Activated effector memory CD4-positive, alpha-beta T cell treated with anti-CD3 and anti-CD28 coated beads, Interleukin-2, amount 50 U/mL, for 16 hours (primary cell): ENCODE measurements at places on chromosomes 1 and 21.

DNA sequence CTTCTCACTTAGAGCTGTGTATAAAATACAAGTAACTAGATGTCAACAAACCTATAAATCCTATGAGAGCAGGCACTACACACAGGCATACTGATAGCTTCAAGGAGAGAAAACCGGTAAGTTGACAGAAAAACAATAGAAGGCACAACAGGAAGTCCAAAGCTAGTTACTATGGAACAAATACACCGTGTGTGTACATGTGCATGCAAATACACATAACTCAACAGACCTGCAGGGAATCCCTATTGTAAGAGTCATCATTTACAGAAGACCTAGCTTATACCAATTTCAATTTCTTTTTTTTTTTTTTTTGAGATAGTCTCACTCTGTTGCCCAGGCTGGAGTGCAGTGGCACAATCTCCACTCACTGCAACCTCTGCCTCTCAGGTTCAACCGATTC is 26.3 kb downstream of the JAK1 start:
- no peak for DNase-seq

- no peak for DNase-seq
These were observed 43.3 kb upstream of the TSNAX start for GRCh38 chr1:231485029-231485784.

DNA sequence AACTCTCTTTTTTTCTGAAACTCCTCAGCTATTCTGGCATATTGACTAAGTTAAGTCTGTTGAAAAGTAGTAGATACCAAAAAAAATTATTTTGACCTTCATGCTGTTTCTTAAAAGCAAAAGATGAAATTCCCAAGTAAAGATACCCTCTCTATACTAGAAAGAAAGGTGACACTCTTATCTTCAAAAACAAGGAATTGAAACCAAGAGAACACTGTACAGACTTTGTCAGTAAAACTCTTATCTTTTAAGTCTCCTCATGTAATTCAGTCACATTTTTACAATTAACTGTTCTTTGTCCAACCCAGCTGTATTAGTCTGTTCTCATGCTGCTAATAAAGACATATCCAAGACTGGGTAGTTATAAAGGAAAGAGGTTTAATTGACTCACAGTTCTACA is 496.2 kb downstream of the LTN1 start:
- DNase-seq: no peak

DNA sequence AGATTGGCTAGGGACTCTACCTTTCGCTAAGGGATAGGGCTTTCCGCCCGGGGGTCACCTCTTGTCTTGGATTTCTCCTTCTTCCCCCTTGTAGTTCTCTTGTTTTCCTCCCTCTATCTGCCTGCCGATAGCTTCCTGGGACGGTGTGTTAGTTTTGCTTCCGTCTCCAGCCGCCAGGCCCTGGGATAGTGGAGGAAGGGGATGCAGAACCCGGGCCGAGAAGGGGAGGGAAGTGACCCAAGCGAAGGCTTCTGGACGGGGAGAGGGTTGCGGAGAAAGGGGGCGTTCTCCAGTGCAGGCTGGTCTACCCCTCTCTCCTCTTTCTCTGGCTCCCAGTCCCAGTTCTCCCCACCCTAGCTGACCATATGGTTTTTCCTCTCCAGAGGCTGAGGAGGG is 871 bp downstream of the TUFT1 start:
- DNase-seq: no peak

DNA sequence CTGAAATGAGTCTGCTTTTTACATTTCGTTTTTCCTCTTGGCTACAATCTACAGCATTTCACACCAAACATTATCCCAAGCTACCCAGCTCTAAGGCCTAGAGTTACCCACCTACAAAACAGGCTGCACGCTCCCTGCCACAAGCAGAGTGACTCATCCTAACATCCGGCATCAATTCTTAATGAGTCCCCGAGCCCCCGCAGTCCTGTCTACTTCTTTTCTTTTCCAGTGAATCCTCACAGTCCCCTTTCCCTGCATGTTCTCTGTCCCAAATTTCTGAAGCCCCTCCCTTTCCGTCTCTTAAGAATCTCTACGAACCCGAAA is 650 bp downstream of the PCNX2 start:
- DNase-seq: peak; percentile 79

- no peak for DNase-seq
These were observed 4.8 kb upstream of the SELENON start for GRCh38 chr1:25795211-25795610.

GRCh38 chr1:8523666-8524206 is 205.8 kb downstream of the SLC45A1 start:
- no peak for DNase-seq

GRCh38 chr21:38804789-38805327 is 871 bp upstream of the ETS2 start:
- DNase-seq: peak; percentile 78

GRCh38 chr1:201006450-201006849 is 17.1 kb downstream of the KIF21B start:
- no peak for DNase-seq

GRCh38 chr1:232690285-232690935 is 60.5 kb upstream of the SIPA1L2 start:
- no peak for DNase-seq

DNA sequence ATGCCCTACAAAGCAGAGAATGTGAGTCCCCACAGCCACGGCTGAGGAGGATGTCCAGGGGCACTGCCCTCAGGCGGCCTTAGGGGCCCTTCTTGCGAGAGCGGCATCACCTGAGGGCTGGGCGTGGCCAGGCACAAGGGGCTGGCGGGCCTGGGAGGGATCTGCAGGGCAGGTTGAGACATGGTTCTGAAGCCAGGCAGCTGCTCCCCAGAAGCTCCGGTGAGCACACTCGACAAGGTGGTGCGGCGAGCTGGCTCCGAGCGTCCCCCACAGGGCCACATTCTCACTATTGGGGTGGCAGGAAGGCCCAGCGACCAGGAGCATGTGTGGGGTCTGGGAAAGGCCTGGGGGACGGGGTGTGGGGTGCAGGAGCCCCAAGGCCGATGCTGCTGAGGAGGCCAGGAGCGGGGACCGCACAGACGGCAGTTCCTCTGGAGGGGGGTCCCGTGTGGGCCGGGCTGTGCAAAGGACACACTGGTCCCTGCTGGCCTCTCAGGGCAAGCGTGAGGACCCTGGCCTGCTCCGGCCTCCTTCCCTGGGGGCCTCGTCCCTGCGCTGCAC is 47.2 kb downstream of the MORN1 start:
- DNase-seq: no peak

DNA sequence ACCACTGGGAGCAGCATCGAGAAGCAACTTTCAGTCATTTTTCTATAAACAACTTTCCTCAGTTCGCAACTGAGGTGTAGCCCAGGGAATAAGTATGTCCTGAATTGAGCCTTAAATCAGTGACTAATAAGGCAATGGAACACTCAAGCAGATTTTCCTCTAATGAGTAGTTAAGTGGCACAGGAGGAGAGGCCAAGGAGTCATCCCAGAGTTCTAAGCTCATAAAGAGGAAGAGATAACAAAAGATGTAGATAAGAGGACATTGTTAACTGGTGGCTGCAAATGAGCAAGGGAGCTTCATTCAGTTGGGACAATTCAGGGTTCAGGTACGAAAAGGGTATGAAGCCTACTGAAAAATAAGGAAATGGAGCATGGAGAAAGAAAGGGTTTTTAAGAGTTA is 64.5 kb downstream of the LRRC40 start:
- DNase-seq: no peak

DNA sequence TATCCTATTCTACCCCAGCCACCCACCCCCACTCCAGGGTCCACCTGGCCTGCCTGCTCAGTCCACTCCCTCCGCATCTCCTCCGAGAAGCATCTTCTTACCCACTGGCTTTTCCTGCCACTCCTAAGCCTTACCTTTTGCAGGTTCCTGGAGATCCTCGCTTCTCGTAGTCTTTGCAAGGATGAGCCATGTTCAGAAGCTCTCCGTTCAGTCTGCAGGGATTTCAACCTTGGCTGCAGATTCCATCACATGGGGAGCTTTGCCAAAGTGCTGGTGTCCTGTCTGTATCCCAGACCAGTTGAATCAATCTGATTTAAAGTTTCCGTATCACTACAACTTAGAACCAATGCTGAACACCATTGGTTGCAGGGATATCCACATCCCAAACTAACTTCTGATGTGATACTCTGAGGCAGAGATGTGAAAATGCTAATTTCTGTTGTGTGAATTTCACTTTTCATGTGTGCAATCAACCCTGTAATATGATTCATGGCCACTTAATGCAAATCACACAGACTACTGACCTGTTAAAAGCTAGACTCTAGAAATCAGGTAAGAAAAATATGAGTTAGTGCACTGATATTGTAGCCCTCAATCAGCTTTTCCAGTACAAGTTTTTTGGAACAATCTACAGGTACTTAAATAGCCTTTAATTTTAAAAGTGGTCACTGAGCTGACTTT is 61.9 kb downstream of the CAPN2 start:
- DNase-seq: no peak

- no peak for DNase-seq
These were observed 33.0 kb upstream of the PRRX1 start for GRCh38 chr1:170630977-170631376.

GRCh38 chr1:27410709-27411108 is 18.3 kb downstream of the GPR3 start:
- DNase-seq: no peak

DNA sequence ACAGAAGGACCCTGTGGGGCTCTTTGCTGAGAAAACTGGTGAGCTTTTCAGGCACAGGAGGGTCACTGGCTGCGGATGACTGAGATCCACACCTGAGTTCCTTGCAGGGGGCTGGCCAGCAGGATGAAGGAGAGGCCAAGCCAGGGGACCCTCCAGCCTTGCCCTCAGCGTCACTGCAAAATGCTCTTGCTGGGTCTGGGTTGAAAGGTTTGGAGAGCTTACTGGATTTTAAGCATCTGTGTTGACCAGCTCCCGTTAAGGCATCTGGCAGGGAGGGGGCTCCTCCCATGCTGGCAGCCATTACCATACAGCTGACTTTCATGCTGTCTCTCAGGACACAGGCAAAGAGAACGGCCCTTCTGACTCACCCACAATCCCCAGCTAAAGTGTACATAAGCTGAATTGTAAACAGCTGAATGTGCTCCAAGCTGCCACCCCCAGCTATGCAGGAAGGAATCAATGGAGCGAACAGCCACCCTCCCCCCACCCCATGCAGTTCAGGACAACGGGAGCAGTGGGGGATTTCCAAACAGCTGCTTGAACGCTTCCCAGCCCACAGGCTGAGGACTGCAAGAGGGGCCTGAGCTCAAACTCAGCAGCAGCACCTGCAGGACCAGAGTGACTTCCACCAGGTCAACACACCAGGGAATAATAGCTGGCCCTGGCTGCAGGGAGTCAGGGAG is 21.3 kb upstream of the A3GALT2 start:
- DNase-seq: no peak

GRCh38 chr1:210477328-210477924 is 148.7 kb downstream of the HHAT start:
- no peak for DNase-seq

- DNase-seq: no peak
These were observed 35.9 kb downstream of the CNST start for GRCh38 chr1:246602194-246602593.

- no peak for DNase-seq
These were observed 24.7 kb upstream of the STUM start for GRCh38 chr1:226523646-226524406.

GRCh38 chr1:160416369-160416768 is 16.0 kb downstream of the VANGL2 start:
- no peak for DNase-seq

DNA sequence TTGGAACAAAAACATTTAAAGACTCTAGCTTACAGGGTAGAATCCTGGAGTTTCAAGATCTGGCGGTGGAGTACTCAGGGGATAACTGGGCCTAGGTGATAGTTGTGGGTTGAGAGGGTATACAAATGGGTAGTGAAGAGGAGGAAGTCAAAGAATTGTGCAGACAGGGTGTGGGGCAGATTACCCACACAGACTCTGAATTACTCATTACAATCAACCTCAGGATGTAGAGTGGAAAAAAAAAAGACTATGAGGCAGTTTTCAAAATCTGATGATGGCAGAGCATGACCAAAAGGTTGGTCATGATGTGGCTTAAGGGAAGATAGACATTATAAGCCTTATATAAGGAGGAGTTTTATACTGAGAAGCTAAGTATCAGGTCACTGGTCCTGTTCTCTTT is 44.1 kb upstream of the GLIS1 start:
- DNase-seq: no peak

DNA sequence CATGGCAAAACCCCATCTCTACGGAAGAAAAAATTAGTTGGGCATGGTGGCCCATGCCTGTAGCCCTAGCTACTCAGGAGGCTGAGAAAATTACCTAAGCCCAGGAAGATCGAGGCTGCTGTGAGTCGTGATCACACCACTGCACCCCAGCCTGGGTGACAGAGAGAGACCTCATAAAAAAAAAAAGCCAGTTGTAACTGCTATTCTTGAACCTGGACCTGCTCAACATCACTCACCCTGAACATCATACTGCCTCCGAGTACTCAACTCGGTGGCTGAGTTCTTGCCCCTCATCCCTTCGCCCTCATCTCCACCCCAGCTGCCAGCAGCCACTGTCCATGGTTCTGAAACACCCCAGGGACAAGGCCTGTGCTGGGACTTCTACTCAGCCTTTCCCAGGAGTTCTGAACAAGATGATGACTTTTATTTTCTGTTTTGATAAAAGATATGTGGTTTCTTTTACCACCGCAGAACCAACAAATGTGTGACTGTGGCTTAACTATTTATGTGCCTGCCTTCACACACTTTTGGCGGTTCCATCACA is 5.4 kb upstream of the DISP3 start:
- no peak for DNase-seq

- DNase-seq: no peak
These were observed 170.8 kb downstream of the S1PR1 start for GRCh38 chr1:101407505-101408211.

- DNase-seq: no peak
These were observed 130.0 kb downstream of the HS2ST1 start for GRCh38 chr1:87044424-87044823.

DNA sequence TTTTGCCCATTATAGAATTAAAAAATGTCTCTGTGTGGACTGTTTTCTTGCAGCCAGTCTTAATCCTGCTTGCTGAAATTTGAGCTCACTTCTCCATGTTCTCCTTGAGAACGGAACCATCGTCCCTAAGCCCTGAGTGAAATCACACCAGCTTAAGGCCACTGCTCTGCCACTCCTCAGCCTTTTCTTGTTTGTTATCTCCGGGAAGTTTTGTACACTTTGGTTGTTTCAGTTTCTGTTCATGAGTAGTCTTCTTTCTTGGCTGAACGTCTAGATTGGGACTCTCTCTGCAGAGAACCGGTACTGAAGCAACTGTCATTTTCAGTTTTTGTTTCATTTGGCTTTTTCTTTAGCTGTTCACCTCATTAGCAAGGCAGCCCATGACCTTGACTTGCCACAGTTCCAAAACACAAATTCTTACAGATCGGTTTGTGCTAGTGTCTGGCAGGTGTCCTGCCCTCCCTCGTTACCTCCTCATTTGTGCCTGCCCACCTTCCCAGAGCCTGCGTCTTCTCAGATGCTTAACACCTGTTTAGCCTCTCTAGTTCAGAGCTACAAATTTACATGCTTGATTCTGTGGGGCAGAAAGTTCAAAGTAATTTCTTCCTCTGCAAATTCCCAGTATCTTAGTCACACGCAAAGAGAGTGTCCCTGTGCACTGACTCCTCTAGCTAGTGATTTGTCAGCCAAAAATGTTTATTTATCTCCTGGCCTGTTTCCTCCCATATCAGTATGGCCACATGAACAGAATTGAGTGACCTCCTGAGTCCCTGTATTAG is 12.4 kb downstream of the PSEN2 start:
- peak; percentile 71 for DNase-seq
